ENCODE measurements at places on chromosomes 7 and 10.
A peak's percentile ranks its signal among the peaks of the same experiment; 100 is the strongest.

DNA sequence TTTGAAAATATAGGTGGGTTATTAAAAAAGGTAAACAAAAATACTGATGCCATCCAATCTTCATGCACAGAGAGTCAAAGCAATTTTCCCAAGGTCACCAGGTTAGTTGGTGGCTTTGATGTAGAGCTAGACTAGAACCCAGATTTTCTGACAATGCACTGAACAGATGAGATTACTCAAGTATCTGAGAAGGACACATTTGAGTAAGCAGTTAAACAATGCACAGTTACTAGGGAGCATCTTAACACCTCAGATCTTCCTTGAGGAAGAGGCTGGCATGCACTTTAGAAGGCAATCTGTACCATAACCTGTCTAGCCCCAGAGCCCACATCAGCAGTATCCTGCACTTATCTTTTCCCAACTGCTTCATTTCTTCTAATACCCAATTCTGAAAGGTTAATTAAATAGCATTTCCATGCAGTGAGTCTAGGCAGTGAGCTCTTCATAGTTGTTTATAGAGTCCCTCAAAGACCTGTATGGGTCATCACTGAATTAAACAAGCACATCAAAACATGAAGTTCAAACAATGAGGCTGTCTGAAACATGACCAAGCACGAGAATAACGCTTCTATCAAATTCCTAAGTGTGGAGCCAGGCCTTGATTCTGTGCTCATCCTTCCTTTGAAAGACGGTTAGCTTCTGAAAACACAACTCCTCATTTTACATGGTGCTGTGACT is 38.2 kb upstream of the ANK3 start:
- no peak for DNase-seq

- DNase-seq = peak; percentile 31
Observed at GRCh38 chr7:110253093-110253492, 837.8 kb upstream of the LRRN3 start.

- DNase-seq = no peak
Observed at GRCh38 chr10:59678884-59679301, 30.8 kb downstream of the SLC16A9 start.

DNA sequence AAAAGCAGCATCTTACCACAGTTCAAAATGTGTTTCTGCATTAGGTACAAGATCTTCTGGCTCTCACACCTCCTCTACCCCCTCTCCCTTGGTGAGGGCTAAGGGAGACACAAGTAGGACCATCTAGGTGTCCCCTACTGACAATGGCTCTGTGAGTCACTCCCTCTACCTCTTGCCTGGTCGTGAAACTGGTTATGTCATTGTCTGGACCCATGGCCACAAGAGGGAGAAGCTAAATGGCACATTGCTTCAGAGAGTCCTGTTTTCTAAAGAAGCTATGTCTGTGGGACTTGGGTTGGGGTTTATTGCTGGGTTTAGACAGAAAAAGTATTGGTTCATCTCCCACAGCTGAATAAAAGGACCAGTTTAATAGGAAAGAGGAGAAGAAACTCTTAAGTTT is 4.0 kb upstream of the PLXNA4 start:
- no peak for DNase-seq
